ENCODE measurements at places on chromosomes 16 and 17.

DNA sequence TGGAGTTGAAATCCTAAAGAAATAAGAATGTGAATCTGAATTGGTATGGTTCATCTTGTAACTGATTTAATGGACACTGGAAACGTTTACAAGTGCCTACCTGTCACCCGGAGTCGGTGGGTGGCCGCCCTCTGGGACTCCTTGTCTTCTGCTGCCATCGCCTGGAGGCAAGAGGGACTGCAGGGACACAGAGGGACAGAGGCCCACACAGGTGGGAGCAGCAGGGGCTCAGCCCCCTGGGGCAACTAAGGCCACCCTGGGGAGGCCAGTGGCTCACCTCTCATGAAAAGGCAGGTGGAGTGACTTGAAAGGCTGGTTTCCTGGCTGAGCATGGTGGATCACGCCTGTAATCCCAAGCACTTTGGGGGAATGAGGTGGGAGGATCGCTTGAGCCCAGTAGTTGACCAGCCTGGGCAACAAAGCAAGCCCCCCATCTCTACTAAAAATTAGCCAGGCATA, 23.2 kb downstream of the TMEM92 start:
- peak; percentile 57 for DNase-seq

DNA sequence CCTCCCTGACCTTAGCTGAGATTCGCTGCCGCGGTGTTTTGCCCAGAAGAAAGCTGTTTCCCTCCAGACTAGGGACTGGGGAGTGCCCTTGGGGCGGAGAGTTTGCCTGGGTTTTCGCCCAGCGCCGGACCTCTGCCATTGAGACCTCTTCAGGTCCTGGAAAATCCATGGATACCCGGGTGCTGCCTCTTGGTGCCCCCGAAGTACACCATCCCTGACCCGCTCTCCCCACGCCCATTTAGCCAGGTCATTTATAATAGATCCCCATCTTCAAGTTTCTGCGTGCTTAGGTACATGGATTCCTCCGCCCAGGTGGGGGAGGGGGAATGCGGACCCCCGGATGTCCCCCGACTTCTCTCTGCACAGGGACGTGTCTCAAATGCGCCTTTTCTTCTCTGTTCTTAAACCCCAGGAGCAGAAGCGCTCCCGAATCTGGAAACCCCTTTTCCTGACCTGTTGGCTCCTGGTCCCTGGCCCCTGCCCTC, 15.0 kb upstream of the CBX8 start:
- DNase-seq: no peak

DNA sequence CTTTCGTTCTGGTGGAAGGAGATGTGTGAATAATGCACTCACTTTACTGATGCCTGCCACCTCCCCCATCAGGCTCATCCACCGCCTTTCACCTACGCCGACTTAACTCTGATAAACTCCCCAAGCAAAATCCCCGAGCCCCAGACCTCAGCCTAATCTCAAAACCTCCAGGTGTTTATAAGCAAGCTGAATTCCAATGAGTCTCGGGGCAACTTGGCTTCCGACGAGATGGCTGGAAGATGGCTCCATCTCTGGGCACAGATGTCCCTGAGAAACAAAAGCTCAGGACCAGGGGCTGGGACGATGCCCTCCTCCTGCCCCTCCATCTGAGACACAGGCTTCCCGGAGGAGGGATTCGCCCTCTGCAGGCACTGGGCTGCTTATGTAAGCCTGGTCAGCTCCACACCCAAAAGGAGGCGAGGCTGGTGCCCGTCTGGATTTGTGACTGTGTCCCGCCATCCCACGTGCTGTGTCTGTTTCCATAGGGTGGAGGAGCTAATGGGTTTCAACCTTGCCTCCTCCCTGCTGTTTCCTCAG, 386.4 kb upstream of the TNRC6C start:
- no peak for DNase-seq

GRCh38 chr16:407253-407652, 5.6 kb downstream of the DECR2 start:
- no peak for DNase-seq

GRCh38 chr16:84313921-84314320, 19.2 kb downstream of the WFDC1 start:
- DNase-seq: no peak

DNA sequence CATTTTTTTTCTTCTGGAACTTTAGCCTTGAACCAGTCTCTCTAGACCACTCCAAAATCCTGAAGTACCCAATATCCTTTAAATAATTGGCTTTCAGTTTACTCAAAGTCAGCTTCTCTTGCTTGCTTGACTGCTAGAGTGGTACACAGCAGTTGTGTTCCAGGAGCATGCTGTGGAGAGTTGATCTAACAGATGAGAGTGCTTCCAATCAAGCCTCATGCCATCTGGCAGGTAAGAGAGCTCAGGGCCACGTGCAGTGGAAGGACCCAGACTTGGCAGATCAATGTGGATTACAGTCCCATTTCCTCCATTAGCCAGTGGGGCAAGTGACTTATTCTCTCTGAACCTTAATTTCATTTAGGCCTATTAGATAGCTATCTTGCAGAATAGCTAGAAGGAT, 15.7 kb downstream of the CNEP1R1 start:
- DNase-seq: no peak

DNA sequence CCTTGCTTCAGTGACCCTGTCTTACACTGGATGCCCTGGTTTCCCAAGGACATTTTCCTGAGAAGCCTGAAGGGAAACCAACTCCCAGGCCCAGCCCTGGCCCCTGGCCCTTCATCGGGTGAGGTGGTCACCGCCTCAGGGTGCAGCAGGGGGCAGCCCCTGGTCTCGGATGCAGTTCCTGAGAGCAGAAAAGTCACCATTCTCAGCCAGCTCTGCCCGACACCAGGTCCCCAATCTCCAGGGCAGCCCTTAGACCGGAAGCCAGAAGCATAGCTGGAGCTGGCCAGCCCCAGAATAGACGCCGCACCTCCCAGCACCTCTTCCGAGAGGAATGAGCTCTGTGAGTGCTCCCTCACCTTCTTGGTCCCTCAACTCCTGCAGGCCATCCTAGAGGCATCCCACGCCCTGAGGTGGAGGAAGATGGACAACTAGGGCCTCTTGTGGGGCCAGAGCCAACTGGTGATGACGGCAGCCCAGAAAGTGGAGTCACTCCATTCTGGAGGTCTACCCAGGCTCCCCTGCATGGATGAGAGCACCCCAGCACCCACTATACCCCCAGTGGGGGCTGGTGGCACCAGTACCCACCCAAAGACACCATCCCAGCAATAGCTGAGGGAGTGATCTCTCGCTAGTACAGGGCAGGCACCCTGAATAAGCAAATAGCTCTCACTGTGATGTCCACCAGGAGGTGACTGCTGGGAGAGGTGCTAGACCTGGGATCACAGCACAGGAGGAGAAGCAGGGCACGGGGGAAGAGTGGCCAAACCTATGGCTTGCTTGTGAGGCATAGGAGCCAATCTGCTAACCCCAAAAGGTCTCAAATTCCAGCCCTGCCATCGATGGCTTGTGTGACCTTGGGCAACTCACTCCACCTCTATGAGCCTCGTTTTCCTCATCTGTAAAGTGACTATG, 56.2 kb downstream of the TK2 start:
- no peak for DNase-seq

DNA sequence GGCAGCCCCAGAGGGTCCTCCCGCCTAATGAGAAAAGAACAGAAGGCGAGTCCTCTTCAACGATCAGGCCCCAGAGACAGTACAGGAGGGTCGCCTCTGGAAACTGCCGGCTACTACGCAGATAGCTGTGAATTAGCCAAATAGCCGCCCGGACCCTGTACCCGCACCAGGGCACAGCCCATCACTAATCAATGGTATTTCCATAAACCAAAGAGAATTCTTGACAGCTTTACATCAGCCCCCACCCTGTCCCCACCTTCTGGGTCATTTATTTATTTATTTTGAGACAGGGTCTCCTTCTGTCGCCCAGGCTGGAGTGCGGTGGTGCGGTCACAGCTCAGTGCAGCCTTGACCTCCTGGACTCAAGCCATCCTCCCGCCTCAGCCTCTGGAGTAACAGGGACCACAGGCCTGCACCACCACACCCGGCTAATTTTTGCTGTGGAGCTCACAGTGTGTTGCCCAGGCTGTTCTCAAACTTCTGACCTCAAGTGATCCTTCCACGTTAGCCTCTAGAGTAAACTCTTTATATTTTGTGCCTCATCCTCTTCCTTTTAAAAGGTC, 805 bp upstream of the CLCN7 start:
- no peak for DNase-seq

DNA sequence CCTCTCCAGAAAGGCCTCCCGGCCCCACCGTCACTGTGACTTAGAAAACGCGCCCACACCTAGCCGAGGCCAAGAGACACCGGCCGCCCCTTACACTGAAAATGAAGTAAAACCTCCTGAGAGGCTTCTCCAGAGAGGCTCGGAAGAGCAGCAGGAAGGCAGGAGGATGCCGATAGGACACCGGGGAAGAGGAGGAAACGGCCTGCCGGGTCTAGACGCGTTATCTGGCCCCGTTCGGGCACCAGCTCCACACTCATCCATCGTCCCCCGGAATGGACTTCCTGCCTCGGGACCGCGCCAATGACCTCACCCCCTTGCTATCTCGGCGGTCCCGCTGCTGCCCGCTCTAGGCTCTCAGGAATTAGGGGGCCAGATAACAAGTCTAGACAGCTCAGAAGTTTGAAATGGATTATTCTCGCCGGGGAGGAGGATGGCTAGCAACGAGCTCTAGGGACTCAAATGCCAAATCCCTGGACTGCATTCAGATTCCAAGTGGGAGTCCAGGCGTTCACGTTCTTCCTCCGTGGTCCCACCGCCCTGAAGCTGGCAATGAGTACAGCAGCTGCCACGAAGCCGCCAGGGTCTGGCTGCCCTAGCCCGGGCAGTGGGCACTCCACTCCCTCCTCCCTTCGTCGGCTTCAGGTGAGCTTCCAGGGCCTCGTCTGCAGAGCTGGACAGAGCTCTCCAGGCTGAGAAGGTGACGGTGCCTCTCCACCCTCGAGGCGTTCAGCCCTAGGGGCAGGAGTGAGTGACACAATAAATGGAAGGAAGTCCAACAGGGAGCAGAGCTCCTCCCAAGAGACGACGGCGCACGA, 350.9 kb downstream of the FOXL1 start:
- peak; percentile 95 for DNase-seq

DNA sequence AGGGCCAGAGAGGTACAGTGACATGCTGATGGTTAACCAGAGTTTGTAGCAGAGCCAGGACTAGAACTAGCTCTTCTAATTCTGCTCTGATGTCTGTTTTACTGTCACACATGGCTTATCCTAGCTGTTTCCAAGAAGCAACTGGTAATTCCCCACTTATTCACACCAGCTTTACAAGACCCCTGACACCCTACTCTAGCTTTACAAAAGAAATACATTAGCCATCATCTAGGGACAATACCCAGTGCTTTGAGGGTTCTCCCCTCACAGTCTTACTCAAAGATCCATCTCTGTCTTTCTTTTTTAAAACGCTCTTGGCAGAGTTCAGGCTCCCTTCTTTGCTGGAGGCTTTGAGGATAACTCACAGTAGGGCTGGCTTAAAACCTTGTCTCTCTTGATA, 197.3 kb upstream of the PMFBP1 start:
- no peak for DNase-seq

- no peak for DNase-seq
Observed at GRCh38 chr17:81238490-81238814, 403 bp downstream of the TEPSIN start.

DNA sequence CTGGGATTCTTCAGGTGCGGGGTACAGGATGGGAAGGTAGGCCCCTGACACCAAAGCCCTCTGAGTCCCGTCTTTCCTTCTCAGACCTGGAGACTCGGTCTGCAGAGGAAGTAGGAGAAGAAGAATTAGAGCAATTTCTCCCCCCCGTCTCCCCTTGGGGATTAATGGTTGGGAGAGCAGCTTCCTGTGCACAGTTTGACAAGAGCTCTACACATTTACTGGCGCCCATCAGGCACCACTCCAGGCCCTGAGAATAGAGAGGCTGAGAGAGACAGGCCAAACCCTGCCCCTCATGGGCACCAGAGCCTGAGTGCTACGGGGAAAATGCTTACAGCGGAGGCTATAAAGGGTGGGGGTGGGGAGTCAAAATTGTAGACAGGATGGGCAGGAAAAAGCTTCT, 3.5 kb upstream of the C16orf74 start:
- peak; percentile 30 for DNase-seq

DNA sequence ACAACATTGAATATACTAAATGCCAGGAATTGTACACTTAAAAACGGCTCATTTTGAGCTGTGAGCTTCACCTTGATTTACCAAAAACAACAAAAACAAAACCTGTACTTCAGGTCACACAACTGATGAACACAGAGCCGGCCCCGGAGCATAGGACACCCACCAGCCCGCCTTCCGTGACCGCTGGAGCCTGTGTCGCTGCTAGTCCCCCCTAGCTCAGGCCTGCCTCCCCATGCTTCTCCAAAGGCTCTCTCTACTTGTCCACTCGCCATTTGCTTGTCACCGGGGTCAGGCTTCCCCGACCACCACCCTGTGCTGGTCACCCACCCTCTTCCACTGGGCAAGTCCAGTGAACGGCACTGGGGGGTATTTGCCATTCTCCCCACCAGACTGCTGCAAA, 113.8 kb upstream of the TNRC6C start:
- no peak for DNase-seq

DNA sequence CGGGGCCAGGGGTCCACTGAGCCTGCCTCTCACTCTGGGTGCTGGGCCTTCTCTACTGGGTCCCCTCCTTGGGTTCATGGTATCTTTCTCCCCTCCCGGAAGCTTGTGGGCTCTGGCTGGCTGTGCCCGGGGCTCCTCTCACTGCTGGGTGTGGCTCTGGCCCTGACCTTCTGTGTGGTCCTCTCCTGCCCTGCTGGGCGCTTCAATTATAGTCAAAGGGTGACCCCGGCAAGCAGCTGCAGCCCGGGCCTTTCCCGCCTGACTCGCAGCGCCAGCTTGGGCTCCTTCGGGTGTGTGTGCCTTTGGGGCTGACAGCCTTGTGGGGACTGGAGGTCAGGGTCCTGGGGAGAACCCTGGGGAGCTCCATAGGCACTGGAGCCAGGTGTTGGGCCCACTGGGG, 54.2 kb upstream of the PVALEF start:
- no peak for DNase-seq
